ENCODE measurements at places on chromosomes 1 and 21.
A peak's percentile ranks its signal among the peaks of the same experiment; 100 is the strongest.

DNA sequence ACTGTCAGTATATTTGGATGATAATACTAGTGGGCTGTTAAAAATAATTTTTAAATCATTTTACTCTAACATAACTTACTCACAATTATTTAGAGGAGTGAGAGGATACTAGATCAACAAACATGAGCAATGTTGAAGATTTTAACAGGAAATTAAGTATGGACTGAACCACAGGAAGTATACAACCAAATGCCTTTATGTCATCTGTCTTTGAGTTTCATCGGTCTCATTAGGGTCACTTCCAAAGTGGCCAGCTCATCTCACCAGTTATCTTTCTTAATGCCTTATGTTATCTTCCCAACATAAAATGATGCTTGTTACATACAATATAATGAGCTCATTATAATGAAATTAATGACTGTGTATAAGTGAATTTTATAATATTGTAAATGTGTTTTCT lies 1.5 kb upstream of the RGS1 start:
- no peak for DNase-seq

GRCh38 chr1:196181594-196181878 lies 426.7 kb downstream of the KCNT2 start:
- no peak for DNase-seq

DNA sequence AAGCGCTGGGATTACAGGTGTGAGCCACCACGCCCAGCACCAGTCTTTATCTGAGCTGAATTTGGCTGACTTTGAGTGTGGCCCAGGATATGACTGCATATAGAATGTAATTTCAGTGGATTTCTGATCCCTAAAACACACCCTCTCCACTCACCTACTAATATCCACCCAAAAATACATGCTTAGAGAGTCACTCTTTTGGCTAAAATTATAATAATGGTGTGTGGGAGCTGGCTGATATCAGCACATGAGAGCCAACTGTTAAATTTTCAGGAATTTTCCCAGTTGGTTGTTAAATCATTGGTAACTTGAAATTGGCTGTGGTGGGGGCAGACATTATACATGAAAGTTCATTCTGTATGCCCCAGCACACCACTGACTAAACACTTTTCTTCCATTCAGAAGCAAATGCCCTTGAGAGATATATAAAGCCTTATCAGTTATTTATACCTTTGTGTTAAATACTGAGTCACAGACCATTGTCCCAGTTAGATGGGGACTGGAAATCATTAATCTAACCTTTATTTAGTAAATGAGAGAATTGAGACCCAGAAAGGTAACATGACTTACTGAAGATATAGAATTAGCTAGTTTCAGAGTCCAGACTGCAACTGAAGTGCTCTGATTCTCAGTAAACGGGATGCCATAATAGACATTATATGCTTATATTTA lies 9.9 kb upstream of the CD247 start:
- no peak for DNase-seq

GRCh38 chr1:202788800-202789199 lies 19.4 kb downstream of the KDM5B start:
- DNase-seq = no peak

- no peak for DNase-seq
These were observed 909.3 kb downstream of the LTN1 start for GRCh38 chr21:28083350-28083749.

GRCh38 chr1:109383854-109384253 lies 13.9 kb downstream of the SORT1 start:
- no peak for DNase-seq

DNA sequence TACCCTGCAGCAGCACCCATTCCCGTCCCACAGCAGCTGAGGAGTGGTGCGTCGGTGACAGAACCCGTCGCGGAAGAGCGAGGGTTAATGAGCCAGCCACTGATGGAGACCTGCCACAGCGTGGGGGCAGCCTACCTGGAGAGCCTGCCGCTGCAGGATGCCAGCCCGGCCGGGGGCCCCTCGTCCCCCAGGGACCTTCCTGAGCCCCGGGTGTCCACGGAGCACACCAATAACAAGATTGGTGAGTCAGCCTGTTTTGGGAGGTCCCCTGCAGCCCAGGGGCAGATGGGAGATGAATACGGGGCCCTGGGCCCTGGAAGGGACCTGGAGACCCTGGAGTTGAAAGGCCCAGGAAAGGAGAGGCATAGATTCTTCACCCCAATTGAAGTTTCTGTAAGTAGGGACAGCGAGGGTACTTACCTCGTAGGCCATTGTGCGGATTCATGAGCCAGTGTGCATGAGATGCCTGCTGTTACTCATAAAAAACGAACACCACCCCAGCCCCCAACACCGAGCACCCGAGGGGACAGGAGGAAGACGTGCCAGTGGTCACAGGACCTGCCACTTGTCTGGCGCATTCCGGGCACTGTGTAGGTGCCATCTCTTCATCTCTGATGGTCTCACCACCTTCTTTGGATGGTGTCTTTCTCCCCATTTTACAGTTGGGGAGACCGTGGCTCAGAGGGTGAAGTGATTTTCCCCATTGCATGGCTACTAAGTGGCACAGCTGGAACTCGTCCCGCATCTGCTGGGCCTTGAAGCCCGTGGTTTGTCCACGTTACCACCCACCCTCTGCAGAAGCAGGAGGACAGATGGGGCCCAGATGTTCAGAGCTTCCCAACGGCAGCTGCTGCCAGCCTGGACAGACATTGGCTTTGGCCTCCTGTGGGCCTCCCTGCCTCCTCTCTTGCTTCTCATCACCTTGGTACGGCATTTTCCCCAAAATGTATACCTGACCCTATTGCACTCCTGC lies 28.3 kb upstream of the TNFRSF1B start:
- no peak for DNase-seq

GRCh38 chr1:211616231-211616964 lies 37.4 kb upstream of the SLC30A1 start:
- DNase-seq = peak; percentile 90

GRCh38 chr1:164725401-164725800 lies 166.4 kb downstream of the PBX1 start:
- DNase-seq = no peak

GRCh38 chr21:36904093-36904666 lies 62.3 kb downstream of the HLCS start:
- DNase-seq = no peak

- no peak for DNase-seq
These were observed 89.7 kb downstream of the ATP1B1 start for GRCh38 chr1:169196161-169196560.

DNA sequence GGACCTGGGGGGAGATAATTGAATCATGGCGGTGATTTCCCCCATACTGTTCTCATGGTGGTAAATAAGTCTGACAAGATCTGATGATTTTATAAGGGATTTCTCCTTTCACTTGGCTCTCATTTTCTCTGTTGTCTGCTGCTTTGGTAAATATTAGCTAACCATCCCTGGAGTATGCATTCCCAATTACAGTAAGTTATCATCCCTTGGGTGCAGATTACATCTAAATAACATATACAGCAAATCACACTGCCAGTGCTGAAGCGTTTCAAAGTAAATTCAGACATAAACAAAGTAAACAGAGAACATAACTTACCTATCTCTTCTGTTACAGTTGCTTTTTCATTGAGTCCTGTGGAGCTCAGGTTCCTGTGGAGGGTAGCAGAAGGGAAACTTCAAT lies 38.6 kb upstream of the IGSF3 start:
- DNase-seq = no peak

DNA sequence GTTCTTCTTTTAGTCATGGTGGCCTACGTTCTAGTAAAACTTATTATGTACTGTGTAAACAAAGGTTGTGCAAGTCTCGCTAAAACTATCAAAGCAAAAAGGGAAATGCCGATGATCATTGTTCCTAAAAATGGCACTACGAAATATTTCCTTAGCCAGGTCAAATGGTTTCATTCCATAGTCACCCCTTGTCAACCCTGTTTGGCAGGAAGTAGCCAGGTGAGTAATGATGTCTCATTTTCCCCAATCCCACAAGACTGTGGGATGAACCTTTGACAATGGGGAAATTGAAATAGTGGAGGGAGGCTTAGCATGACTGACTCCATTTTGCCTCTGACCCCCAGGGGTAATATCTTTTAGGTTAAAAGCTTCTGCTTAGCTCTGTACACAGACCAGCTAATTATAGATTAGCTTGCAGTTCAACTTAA lies 5.6 kb upstream of the REN start:
- DNase-seq = no peak

- DNase-seq = no peak
These were observed 26.2 kb downstream of the ACOT11 start for GRCh38 chr1:54574158-54574778.

GRCh38 chr1:22328331-22329147 lies 123.1 kb upstream of the ZBTB40 start:
- no peak for DNase-seq

DNA sequence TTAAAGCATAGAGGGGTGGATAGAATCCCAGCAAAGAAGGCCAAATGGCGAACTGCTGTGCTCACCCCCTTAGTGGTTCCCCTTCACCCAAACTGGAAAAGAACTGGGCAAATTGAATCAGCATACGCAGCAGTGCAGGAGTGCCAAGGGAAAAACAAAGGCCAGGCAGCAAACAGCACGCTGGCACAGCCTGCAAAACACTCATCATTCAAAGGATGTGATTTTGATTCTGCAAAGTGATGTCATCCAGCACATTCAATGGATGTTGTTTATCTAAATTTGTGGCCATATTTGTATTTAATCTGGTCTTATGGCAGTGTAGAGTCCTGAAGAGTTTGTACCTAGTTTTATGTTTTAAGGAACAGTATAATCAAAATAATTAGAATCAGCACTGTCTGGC lies 71.8 kb upstream of the ECE1 start:
- no peak for DNase-seq

- no peak for DNase-seq
These were observed 70.4 kb downstream of the TUT4 start for GRCh38 chr1:52482326-52483004.
